ENCODE measurements at places on chromosomes 5 and 9. TPM values are rescaled to one million over a fixed set of nuclear protein-coding genes. Genes with fewer than 3 reads are reported as not detected.
A peak's percentile ranks its signal among the peaks of the same experiment; 100 is the strongest.

The C5orf24 gene
- total RNA-seq, result 38.3 TPM

DNA sequence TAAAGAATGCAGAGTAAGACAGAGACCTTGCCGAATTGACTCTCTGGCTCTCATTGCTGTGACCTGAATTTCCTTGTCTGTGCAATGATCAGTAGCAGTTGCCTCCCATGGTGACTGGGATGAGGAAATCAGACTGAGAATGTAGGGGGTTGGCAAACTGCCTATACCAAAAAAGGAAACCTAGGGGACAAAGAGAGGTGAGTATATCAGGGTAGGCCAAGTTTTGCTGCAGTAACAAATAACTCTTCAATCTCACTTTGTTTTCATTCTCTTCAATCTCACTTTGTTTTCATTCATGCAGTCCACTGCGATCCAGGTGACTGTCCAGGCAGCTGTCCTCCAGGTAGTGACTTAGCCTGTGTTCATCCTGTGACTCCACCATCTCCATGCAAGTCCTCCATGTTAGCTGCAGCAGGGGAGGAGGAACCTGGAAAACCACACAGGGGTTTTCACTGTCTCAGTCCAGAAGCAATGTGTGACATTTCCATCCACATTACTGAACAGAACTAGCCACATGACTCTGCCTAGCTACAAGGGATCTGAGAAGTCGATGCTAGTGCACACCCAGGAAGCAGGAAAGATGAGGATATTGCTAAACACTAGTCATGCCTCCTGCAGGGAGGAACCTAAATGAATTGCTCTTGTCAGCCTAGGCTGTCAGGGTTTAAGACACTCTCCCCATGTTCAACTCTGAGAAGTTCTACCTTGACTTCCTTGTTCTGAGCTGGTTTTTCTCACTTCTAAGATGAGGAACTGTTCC, 26.0 kb downstream of the TMEM174 start:
- H3K27me3 ChIP-seq, result no peaks in the 10 kb centered on the region
- no peaks in the 10 kb centered on the region for H3K36me3 ChIP-seq
- peaks cover 6% of the 10 kb centered on the region for H3K4me1 ChIP-seq
- no peak overlapping the region for H3K27ac ChIP-seq
- no peak overlapping the region for H3K4me3 ChIP-seq

GRCh38 chr5:2110137-2110933, 227.6 kb upstream of the IRX4 start:
- H3K27me3 ChIP-seq, result no peaks in the 10 kb centered on the region
- no peak overlapping the region for H3K4me3 ChIP-seq
- no peak for DNase-seq
- no peaks in the 10 kb centered on the region for H3K36me3 ChIP-seq
- H3K4me1 ChIP-seq, result no peaks in the 10 kb centered on the region

The OBP2B gene
- total RNA-seq, result not detected

The AK8 gene
- total RNA-seq, result 0.25 TPM

DNA sequence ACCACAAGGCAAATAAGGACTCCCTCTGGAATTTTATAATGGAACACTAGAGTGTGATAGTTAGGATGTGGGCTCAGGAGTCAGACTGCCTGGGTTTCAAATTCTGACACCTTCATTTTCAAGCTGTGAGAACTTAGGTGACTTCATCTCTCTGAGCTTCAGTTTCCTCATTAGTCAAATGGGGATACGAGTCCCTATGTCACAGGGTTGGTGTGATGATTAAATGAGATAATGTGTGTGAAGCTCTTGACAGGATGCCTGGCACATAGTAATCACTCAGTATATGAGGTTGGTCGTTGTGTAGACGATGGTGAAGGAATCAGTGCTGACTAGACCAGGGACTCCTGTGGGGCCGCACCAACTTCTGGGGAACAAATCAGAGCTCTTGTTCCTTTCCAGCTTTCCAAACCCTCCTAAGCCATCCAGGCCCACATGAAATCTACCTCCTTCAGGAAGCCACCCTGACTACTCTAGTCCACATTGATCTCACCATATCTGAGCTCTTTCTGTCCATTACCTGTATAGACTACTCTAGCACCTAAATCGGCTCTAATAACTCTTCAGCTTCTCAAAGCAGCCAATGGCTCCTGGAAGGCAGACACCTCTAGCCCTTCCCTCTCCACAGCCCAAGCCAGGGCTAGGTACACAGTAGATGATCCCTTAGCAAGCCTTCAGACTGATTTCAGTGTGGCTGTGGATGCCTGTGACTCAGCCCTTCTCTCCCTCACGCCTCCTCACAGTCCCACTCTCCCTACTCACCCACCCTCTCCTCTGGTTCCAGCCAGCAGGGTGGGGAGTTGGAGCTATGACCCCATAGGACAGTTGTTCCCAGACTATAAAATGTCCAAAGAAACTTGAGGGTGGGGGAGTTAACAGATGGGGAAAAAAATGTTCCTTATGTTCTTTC, 2.5 kb upstream of the TCF7 start:
- H3K36me3 ChIP-seq, result no peaks in the 10 kb centered on the region
- no peak for DNase-seq
- H3K4me1 ChIP-seq, result peaks cover 24% of the 10 kb centered on the region
- H3K27me3 ChIP-seq, result no peaks in the 10 kb centered on the region

GRCh38 chr9:89619424-89620138, 14.8 kb downstream of the GADD45G start:
- no peaks in the 10 kb centered on the region for H3K27me3 ChIP-seq
- H3K27ac ChIP-seq, result no peak overlapping the region
- no peak for DNase-seq
- no peak overlapping the region for H3K4me3 ChIP-seq
- peaks cover 13% of the 10 kb centered on the region for H3K4me1 ChIP-seq

- peak overlapping the region; percentile 70 for H3K27ac ChIP-seq
- no peak for DNase-seq
- H3K4me3 ChIP-seq, result no peak overlapping the region
- H3K4me1 ChIP-seq, result peaks cover 40% of the 10 kb centered on the region
These were observed 47.2 kb downstream of the BICD2 start for GRCh38 chr9:92717201-92718085.

DNA sequence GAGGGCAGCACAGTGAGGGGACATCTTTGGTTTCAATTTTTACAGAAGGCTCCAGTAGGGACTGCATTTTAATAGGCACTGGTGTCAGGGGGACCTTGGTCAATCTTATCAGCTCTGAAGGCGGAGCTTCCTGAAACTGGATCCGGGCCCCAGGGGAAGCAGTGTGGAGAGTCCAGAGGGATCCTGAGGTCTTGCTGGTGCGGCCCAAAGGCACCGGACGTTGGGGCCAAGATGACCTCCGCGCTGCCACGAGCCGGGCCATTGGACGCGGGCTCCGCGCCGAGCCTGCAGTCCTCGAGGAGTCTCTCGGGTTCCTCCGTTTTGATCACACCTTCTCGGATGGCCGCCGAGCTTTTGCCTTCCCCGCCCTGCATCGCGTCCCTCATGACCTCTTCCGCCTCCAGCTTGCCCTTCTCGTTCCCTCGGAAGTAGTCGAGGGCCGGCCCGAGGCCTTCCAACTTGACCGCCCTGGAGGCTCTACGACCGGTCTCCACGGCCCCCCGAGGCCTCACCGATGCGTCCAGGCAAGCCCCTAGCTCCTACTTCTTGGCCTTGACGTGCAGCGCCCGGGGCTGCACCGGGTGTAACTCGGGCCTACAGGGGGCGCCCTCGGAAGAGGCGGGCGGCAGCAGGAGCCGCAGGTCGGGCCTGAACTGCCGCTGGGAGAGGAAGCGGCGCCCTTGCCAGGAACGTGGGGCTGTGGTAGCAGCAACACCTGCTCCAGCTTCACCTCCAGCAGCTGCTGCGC, 18.8 kb downstream of the C5orf52 start:
- no peak overlapping the region for H3K4me3 ChIP-seq
- DNase-seq, result no peak
- H3K36me3 ChIP-seq, result no peaks in the 10 kb centered on the region
- H3K4me1 ChIP-seq, result no peaks in the 10 kb centered on the region

DNA sequence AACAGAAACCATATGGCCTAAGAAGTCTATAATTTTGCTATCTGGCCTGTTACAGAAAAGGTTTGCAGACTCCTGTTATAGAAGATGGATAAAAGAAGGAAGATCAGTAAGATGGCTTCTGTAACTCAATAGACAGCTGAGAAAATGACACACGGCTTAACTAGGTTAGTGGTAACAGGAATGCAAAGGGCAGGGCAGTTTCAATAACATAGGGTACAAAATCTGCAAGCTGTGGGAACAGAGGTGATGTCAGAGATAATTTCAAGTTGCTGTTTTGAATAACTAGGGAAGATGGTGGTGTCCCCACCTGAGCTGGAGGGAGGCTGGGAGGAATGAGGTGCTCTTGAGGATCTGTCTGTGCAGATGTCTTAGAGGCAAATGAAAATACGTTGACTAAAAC, 106.5 kb downstream of the GLIS3 start:
- no peaks in the 10 kb centered on the region for H3K4me1 ChIP-seq
- no peaks in the 10 kb centered on the region for H3K27me3 ChIP-seq
- no peak for DNase-seq
- no peaks in the 10 kb centered on the region for H3K36me3 ChIP-seq
- no peak overlapping the region for H3K27ac ChIP-seq

- H3K27me3 ChIP-seq, result no peaks in the 10 kb centered on the region
- H3K4me1 ChIP-seq, result no peaks in the 10 kb centered on the region
- H3K4me3 ChIP-seq, result no peak overlapping the region
- H3K36me3 ChIP-seq, result no peaks in the 10 kb centered on the region
- no peak overlapping the region for H3K27ac ChIP-seq
- no peak for DNase-seq
These were observed 53.0 kb upstream of the PDZD2 start for GRCh38 chr5:31585895-31586270.

The C6 gene
- 2.0 TPM for total RNA-seq

GRCh38 chr5:171813270-171813669, 27.7 kb downstream of the SMIM23 start:
- no peak for DNase-seq
- H3K4me3 ChIP-seq, result no peak overlapping the region
- H3K27me3 ChIP-seq, result no peaks in the 10 kb centered on the region
- H3K4me1 ChIP-seq, result no peaks in the 10 kb centered on the region

GRCh38 chr5:151667083-151667482, 19.6 kb downstream of the SPARC start:
- H3K27me3 ChIP-seq, result no peaks in the 10 kb centered on the region
- no peak for DNase-seq
- H3K4me3 ChIP-seq, result no peak overlapping the region
- peaks cover 93% of the 10 kb centered on the region for H3K36me3 ChIP-seq
- peak overlapping the region; percentile 94 for H3K27ac ChIP-seq
- peaks cover 72% of the 10 kb centered on the region for H3K4me1 ChIP-seq

- no peak for DNase-seq
- no peaks in the 10 kb centered on the region for H3K36me3 ChIP-seq
These were observed 51.4 kb upstream of the OLFM1 start for GRCh38 chr9:135035781-135036760.

- no peak overlapping the region for H3K27ac ChIP-seq
- DNase-seq, result no peak
- no peak overlapping the region for H3K4me3 ChIP-seq
- H3K36me3 ChIP-seq, result no peaks in the 10 kb centered on the region
- peaks cover 30% of the 10 kb centered on the region for H3K4me1 ChIP-seq
These were observed 1.3 kb upstream of the KLHL9 start for GRCh38 chr9:21336457-21336856.

The TUSC1 gene
- 22.6 TPM for total RNA-seq

GRCh38 chr5:123585871-123586270, 73.9 kb downstream of the CSNK1G3 start:
- H3K36me3 ChIP-seq, result no peaks in the 10 kb centered on the region
- no peaks in the 10 kb centered on the region for H3K27me3 ChIP-seq
- H3K27ac ChIP-seq, result no peak overlapping the region
- DNase-seq, result no peak
- no peaks in the 10 kb centered on the region for H3K4me1 ChIP-seq

The ANKRD18B gene
- 5.9 TPM for total RNA-seq

GRCh38 chr5:95631255-95631958, 11.5 kb downstream of the GPR150 start:
- H3K27ac ChIP-seq, result no peak overlapping the region
- H3K4me1 ChIP-seq, result peaks cover 6% of the 10 kb centered on the region
- no peaks in the 10 kb centered on the region for H3K27me3 ChIP-seq
- no peaks in the 10 kb centered on the region for H3K36me3 ChIP-seq
- no peak overlapping the region for H3K4me3 ChIP-seq
- no peak for DNase-seq

DNA sequence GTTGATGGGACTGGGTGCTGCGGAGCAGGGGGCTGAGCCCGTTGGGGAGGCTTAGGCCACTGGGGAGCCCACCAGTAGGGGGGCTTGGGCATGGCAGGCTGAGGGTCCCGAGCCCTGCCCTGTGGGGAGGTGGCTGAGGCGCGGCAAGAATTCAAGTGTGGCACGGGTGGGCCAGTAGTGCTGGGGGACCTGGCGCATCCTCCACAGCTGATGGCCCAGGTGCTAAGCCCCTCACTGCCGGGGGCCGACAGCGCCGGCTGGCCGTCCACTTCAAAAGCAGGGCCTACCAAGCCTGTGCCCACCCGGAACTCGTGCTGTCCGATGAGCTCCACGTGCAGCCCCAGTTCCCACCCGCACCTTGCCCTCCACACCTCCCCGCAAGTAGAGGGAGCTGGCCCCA, 917.5 kb downstream of the TAF11L14 start:
- H3K27ac ChIP-seq, result no peak overlapping the region
- H3K4me1 ChIP-seq, result no peaks in the 10 kb centered on the region
- H3K36me3 ChIP-seq, result no peaks in the 10 kb centered on the region
- no peak for DNase-seq
- no peaks in the 10 kb centered on the region for H3K27me3 ChIP-seq

GRCh38 chr5:124730381-124730780, 16.1 kb downstream of the ZNF608 start:
- DNase-seq, result no peak
- H3K4me1 ChIP-seq, result peaks cover 6% of the 10 kb centered on the region
- H3K4me3 ChIP-seq, result no peak overlapping the region
- no peak overlapping the region for H3K27ac ChIP-seq
- H3K27me3 ChIP-seq, result no peaks in the 10 kb centered on the region
- no peaks in the 10 kb centered on the region for H3K36me3 ChIP-seq

The FXN gene
- 11.8 TPM for total RNA-seq
